Left ventricle myocardium superior (tissue), 1 donor: ENCODE measurements at places on chromosomes 12 and 14. TPM values are rescaled to one million over a fixed set of nuclear protein-coding genes. Genes with fewer than 3 reads are reported as not detected.

DNA sequence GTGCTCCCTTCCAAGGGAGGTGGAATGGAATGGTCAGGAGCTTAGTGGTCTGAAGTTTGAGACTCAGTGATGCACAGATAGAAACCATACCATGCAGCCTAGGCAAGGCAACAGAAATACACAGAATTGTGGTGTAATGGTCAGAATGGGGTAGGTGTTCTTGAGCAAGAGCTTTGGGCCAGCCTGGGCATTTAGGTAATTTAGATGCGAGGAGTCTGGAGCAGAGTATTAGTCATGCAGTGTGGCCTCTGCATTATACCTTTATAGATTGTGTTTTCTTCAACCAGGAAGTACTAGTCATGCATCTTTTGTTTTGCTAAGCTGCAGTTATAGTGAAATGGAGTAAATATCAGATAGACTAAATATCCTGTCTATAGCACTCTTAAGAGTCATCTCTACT, 118.3 kb downstream of the DAAM1 start:
- no peak for DNase-seq

Gene MUCL1
- not detected for total RNA-seq

DNA sequence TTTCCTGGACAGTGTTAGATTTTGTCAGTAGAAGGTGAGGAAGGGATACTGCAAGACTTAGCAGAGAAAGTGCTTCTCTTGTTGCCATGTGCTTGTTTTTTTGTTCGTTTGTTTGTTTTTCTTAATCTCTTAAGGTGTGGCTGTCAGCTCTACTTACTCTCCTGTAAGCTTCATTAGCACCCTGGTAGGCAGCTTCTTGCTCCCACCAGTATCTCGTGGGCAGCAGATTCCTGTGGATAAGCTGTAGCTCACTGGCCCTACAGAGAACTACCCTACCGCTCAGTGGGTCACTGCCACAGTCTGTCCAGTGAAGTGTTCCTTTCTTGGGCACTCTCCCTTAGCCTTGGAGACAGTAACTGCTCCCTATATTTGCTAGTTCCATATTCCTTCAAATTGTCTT, 30.1 kb downstream of the VRK1 start:
- no peak for DNase-seq

DNA sequence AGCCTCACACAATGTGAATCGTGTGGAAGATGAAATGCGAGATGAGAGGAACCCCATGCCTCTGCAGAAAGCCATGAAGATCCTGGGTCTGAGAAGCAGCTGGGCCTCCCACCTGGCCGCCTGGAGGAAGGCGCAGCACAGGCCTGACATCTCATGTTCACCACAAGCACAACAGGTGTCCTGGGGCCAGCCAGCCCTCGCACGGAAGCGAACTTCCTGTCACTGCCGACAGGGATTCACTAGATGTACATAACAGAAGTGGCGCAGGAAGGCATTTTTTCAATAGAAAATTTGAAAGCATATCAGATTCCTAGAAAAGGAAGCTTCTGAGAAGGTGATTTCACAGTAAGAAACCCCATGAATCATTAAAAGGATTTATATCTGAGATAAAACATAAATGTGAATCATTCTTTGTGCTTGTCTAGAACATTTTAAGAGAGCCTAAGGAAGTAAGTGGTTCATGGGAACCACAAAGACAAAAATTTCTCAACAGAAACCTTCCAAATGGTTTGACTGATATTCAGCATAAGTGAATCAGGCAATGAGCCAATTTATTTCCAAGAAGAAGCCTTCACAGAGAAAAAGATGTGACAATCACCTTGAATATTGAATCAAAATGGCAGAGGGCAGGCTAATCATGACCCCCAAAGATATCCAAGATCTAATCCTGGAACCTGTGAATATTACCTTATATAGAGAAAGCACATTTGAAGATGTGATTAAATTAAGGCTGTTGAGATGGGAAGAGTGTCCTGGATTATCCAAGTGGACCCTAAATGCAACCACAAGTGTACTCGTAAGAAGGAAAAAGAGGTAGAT, 311.9 kb downstream of the DUSP6 start:
- DNase-seq: no peak

DNA sequence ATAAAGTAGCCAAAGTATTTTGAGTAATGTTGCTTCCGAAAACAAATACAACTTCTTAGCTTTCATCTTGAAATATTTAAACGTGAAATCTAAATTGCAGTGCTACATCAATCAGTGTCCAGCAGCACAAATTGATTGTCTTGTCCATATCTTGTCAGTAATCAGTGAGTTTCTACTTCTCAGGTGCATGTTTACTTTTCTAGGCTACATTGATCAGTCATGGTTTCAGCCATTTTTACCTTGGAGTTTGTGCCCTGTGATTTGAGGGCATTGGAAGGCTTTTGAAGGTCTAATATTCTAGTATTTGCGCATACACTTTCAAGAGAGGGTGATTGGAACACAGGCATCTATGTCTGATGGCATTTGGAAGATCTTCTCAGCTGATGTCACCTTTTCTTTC, 12.4 kb downstream of the RMST start:
- DNase-seq: no peak

- DNase-seq: no peak
These were observed 5.7 kb downstream of the KLRK1 start for GRCh38 chr12:10384191-10384590.

Gene KCNK13
- total RNA-seq: 4.5 TPM

Gene SCARB1
- 12.0 TPM for total RNA-seq

- DNase-seq: no peak
These were observed 80.1 kb upstream of the PDZRN4 start for GRCh38 chr12:41108032-41108431.
